ENCODE measurements at places on chromosomes 13 and 19. TPM values are rescaled to one million over a fixed set of nuclear protein-coding genes. Genes with fewer than 3 reads are reported as not detected.

ZNF486 gene
- total RNA-seq, result 8.8 TPM

TMEM145 gene
- total RNA-seq, result not detected

LSM4 gene
- total RNA-seq, result 97.3 TPM

KLK4 gene
- total RNA-seq, result not detected

SIGLECL1 gene
- total RNA-seq, result not detected

CEACAM20 gene
- not detected for total RNA-seq
